ENCODE measurements at places on chromosomes 3 and 15. TPM values are rescaled to one million over a fixed set of nuclear protein-coding genes. Genes with fewer than 3 reads are reported as not detected.

COL6A5 gene
- polyA plus RNA-seq, result 0.07 TPM

GRCh38 chr3:171936191-171936841, 93.2 kb downstream of the TMEM212 start:
- no peak for DNase-seq

DNA sequence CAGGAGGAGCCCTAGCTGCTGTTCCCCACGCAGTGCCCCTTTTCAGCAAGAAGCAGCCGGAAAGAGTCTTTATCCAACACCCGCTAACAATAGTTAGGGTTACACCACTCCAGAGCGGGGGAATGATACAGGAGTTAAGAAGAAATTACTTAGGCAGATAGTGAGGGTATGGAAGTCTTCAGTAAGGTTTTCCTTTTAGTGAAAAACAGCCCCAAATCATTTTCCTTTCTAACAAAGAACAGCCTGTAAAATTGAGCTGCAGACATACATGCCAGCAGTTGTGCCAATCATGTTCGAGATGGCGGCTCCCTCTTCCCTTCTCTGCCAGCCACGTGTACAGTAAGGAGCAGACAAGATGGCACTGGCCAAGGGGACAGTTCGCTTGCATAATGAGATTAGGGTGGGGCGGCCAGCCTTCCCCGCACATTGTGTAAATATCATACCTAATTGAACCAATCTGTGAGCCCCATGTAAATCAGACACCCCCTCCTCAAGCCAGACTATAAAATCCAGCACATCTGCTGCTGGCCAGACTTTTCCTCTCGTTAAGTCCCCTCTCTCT, 18.5 kb upstream of the SENP5 start:
- no peak for DNase-seq

DNA sequence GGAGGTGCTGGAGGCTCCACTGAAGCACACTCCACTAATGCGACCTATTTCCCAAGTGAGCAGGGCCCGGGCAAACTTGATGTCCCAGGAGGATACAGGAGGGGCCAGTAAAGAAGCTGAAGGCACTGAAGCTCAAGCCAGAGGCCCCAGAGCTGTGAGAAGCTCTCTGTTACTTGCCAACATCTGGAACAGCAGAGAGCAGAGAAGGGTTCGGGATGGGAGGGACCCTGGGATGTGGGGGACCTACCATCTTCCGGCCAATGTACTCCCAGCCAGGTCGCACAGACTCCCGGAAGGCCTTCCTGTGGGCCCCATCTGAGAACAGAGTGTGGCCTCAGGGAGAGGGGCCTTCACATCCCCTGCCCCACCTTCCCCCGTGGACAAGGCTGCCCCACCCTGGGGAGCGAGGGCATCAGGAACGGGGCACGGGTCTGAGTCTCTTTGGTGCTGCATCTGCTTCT, 3.1 kb downstream of the HHATL start:
- DNase-seq, result no peak

DNA sequence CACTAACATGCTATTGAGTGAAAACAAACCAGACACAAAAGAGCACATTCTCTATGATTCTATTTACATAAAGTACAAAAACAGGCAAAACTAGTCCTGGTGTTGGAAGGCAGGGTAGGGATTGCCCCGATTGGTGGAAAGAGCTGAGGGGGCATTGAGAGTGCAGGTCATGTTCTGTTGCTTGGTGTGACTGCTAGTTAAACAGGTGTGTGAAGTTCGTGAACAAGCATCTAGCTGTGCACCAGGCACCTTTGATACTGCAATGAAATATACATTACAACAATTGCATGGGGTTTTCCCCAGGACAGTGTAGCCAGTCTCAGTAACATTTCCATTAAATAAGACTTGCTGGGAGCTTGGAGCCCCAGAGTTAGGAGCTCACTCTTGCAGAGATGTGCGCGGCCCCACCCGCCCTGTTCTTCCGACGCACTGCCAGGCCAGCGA, 26.3 kb upstream of the THRB start:
- DNase-seq, result no peak

CLDN11 gene
- polyA plus RNA-seq, result 154 TPM

DENND6A gene
- polyA plus RNA-seq, result 29.6 TPM

DNA sequence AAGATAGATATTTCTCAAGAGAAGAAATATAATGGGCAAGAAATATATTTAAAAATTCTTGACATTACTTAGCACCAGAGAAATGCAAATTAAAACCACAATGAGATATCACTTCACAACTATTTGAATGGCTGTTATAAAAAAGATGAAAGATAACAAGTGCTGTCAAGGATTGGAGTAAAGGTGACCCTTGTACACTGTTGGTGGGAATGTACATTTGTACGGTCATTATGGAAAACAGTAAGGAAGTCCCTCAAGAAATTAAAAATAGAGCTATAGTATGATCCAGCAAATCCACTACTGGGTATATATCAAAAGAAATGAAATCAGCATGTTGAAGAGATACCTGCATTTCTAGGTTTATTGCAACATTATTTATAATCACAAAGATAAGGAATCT, 326.4 kb downstream of the GBE1 start:
- no peak for DNase-seq

VPS8 gene
- 45.0 TPM for polyA plus RNA-seq

TRPM1 gene
- polyA plus RNA-seq, result 0.24 TPM

BOC gene
- 23.9 TPM for polyA plus RNA-seq

DNA sequence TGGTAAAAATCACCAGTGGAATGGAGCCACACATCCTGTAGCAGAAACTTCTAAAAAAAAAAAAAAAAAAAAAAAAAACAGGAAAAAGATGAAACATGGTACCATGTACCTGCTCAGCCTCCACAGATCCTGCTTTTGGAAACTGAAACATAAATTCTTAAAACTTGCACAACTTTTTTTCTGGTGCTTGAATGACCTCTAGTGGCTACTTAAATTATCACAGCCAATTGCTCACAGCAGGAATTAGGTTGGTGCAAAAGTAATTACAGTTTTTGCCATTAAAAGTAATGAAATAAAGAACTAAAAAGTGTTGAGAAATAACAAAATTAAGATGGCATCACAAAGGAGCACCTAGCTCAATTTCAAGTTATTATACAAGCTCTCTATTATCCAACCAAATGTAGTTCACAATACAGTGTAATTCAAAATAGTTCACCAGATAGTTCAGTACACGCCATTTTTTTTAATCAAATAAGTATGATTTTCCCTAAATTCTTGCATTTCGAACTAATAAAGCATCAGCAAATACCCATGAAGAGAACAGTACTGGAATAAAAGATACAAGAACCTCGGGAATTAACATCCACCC, 80.6 kb downstream of the ULK4 start:
- DNase-seq, result peak; percentile 19

- DNase-seq, result no peak
Observed at GRCh38 chr3:27542476-27542875, 58.3 kb upstream of the SLC4A7 start.

GRCh38 chr3:39272191-39272590, 7.6 kb downstream of the CX3CR1 start:
- DNase-seq, result no peak

DNA sequence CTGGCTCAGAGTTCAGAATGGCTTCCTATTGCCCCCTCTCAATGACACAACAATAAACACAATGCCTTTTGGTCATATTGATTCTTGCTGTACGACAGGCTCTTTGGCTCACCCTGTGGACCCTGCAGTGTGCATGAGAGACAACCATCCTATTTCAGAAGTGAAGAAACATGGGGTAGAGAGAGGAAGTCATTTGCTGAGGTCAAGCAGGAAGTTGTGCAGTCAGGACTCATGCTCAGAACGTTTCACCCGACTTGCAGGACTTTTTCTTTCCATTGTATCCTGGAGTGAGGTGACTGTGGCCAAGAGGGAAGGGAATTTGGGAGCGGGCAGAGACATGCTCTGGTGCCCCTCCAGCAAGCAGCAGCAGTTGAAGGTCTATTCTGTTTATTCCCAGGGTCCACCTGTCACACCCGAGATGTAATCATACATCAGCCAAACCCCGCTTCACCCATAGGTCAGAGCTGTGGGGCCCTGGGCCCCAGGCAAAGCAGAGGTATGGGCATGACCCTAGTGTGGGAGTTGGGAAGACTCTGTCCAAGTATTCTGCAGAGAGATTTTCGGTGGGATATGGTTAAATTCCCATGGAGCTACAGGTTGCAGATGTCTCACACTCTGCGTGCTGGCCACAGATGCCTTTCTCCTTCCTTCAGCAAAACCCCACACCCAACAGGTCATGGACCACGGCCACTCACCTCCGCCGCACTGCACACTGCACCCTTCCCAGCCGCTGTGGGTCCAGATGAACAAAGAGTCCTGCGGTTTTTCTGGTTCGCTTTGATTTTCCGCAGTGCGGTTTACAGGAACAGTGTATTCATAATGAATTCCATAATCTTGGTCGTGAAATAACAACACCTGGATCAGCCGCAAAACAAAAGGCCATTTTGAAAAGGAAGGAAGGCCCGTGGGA, 290.6 kb downstream of the ADAMTS17 start:
- DNase-seq, result no peak

GRCh38 chr15:93358166-93359059, 269.4 kb upstream of the RGMA start:
- no peak for DNase-seq

GRCh38 chr15:32148833-32149555, 118.7 kb downstream of the CHRNA7 start:
- no peak for DNase-seq

CYP1A2 gene
- 0.18 TPM for polyA plus RNA-seq

- DNase-seq, result no peak
Observed at GRCh38 chr3:33312361-33312760, 35.1 kb downstream of the FBXL2 start.

DNA sequence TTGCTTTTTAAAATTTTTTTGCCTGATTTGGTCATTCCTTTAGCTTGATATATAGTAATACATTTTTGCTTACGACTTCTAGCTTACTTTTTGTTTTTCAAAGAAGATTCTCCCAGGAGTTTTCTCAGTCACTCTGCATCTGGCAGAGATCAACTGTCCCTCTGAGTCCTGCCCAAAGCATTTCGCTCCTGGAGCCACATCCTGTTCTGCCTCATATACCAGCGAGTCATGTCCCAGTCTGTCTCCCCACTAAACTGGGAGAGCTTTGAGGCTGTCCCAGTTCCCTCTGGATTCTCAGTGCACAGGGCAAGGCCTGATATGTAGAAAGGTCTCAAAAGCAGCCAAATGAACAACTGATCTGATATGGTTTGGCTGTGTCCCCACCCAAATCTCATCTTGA, 326.3 kb downstream of the ARRDC4 start:
- DNase-seq, result no peak

FEZF2 gene
- polyA plus RNA-seq, result not detected

DNA sequence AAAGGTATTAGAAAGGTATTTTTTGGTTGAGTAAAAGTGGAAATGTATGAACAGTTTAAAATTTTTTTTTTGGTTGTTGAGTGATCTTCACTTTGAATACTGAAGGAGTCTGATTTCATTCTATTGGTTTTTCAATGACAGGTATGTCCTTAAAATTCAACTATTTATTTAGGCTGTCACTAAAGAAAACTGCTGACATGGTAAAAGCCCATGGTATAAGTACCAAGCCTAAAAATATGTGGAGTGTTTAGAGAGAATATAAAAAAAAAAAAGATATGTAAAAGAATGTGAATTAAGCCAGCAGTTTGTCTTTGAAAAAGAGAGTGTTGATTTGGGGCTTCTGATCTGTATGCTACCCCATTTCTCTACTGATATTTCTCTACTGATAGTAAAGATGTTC, 90.3 kb upstream of the SUCLG2 start:
- DNase-seq, result no peak

- DNase-seq, result no peak
Observed at GRCh38 chr3:193869221-193870201, 266.4 kb upstream of the HES1 start.

- no peak for DNase-seq
Observed at GRCh38 chr3:197183582-197183981, 114.8 kb downstream of the DLG1 start.

REC114 gene
- polyA plus RNA-seq, result not detected

- DNase-seq, result no peak
Observed at GRCh38 chr15:64635499-64636495, 139.6 kb downstream of the RBPMS2 start.

DNA sequence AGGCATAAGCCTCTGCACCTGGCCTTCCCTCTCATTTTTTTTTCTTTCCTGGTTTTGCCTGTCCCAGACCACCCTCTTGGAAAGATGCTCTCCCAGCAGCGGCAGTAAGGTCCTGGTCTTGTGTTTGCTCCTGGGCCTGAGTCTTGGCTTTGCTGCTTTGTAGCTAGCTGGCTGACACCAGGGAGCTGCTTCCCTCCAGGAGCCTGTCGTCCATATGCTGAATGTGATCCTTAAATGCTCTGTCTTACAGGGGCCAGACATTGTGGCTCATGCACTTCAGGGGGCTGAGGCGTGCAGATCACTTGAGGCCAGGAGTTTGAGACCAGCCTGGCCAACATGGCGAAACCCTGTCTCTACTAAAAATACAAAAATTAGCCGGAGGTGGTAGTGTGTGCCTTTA, 17.2 kb downstream of the FLNB start:
- no peak for DNase-seq

DNA sequence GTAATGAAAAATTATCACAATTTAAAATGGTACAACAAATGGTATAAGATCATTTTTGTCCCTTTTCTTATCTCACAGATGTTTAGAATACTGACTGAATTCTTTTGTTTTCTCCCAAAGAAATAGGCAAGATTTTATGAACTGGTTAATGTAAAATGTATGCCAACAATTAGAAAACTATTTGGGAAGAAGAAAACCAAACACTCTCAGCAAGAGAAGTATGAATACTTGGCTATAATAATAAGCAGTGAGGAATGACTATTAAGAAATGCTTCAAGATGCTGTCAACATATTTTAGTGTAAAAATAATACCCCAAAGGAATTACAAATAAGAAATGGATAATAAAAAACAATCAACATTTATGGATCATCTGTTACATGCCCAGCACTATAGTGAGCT, 18.5 kb downstream of the SHQ1 start:
- no peak for DNase-seq

NR2E3 gene
- polyA plus RNA-seq, result 0.21 TPM

ECE2 gene
- not detected for polyA plus RNA-seq

DNA sequence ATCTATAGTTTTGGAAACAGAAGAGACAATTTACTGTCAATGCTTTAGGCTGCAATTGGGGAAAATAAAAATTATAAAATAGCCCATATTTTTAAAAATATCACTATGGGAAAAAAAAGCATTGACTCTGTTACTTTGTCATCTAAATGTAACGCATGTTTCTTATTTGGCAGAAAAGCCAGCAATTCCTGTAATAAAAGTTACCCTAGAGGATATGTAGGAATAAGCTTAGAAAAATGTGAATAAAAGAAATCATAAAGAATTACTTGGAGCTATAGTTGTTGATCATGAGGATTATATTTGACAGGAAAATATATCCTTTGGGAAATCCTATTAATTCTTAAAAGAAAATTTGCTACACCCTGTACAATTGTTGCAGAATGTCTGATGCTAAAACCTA, 515.4 kb upstream of the IL12A start:
- DNase-seq, result no peak

OR5AC2 gene
- not detected for polyA plus RNA-seq

DNA sequence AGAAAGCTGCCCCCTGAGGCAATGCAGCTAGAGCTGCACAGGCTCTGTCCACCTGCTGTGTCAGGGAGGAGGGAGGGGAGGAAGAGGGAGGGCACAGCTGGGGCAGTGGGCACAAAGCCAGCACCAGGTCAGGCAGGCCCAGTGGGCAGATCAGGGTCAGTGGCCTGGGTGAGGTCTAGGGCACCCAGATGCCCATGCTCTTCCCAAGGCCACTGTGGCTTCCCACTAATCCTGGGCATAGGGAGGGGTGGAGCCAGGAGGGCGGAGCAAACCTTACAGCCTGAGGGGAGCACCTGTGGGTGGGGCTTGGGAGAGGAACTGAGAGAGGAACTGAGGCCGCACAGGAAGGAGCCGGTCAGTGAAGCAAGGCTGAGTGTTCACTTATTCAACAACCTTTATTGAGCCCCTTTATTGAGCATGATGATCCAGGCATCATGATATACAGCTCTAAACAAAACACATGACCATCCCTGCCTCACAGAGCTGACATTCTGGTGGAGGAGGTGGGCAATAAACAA, 55.0 kb downstream of the RHCG start:
- DNase-seq, result no peak

Measured in right renal cortex interstitium (tissue), 3 donors.